BJ (cell line): ENCODE measurements at places on chromosomes 7 and 10.

DNA sequence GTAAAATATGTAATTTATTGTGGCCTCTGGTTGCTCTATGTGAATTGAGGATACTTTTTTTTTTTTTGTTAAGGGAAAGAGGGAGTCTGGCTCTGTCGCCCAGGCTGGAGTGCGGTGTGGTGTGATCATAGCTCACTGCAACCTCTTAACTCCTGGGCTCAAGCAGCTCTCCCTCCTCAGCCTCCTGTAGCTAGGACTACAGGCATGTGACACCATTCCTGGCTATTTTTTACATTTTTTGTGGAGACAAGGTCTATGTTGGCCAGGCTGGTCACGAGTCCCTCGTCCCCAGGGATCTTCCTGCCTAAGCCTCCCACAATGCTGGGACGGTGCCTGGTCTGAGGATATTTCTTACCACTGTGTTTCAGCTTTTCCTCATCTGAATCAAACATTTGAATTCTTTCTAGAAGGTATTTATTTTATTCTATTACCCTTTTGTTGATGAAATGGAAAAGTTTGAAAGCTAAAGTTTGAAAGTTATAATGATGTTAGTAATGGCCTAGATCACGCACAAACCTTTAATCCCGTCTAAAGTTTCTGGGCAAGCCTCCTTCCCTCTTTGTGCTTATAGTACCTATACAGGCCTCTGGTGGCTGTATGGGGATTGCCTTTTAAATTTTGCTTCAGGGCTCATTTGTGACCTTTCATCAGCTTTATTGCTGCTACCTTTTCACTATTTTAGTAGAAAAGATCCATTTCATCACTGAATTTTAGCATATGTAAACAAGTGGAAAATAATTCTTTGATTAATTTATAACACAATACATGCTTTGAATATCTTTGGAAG is 2.0 kb downstream of the IFRD1 start:
- DNase-seq: no peak

GRCh38 chr7:102306916-102307677 is 20.4 kb downstream of the SH2B2 start:
- no peak for DNase-seq

GRCh38 chr7:2894118-2894940 is 50.2 kb upstream of the GNA12 start:
- DNase-seq: no peak

DNA sequence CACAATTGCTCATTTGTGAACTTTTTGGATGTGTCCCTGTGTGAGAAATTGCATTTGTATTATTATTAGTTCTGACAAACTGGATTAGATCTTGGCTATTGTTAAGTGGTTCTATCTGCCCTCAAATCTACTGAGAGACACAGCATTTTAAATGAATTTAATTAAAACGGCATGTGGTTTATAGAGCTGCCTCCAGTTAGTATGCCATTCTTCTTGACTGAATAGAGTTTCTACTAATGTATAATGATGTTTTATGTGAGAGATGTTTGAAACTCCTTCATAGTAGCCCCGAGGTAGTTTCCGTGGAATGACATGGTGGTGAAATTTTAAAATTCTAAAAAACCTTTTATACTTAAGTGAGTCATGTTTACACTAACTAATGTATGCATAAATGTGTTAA is 110.9 kb downstream of the DYNC1I1 start:
- no peak for DNase-seq

GRCh38 chr7:114687238-114687637 is 234.7 kb upstream of the MDFIC start:
- no peak for DNase-seq

DNA sequence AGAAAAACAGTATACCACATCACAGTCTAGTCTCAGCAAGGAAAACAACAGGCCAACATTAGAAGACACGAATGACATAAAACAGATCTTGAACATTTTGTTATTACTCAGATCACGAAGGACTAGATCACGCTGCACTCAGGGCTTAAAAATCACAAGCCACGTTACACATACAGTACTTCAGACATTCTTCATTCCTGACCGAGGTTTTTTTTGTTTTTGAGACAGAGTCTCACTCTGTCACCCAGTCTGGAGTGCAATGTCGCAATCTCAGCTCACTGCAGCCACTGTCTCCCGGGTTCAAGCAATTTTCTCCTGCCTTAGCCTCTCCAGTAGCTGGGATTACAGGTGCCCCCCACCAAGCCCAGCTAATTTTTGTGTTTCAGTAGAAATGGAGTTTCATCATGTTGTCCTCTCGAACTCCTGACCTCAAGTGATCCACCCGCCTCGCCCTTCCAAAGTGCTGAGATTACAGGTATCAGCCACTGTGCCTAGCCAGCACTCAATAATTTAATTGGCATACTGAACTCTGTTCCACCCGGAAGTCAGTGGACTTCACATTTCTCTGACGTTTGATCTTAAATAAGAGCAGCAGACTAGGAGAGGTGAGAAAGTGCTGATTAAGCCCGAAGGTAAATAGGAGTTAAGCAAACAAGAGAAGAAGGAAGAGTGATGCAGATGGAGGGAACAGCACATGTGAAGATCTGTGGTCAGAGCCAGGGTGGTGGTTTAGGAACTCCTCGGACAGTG is 3.5 kb downstream of the AIMP2 start:
- no peak for DNase-seq

GRCh38 chr10:113618338-113618737 is 45.5 kb downstream of the NRAP start:
- no peak for DNase-seq

DNA sequence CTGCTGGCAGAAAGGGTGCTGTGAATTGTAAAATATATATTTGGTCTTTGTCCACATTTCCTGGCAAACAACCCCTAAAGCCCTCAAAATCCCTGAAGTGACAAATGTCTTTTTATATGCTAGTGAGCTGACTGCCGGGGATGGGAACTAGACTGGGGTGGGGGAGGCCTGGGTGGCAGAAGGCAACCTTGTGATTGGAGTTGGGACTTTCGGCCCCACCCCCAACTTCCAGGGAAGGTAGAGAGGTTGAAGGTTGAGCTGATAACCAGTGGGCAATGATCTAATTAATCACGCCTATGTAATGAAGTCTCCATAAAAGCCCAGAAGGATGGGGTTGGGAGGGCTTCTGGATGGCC is 2.7 kb downstream of the EPHA1 start:
- no peak for DNase-seq

GRCh38 chr7:135993950-135994349 is 16.8 kb upstream of the MTPN start:
- DNase-seq: no peak

GRCh38 chr10:7153750-7154149 is 257.1 kb downstream of the SFMBT2 start:
- no peak for DNase-seq

DNA sequence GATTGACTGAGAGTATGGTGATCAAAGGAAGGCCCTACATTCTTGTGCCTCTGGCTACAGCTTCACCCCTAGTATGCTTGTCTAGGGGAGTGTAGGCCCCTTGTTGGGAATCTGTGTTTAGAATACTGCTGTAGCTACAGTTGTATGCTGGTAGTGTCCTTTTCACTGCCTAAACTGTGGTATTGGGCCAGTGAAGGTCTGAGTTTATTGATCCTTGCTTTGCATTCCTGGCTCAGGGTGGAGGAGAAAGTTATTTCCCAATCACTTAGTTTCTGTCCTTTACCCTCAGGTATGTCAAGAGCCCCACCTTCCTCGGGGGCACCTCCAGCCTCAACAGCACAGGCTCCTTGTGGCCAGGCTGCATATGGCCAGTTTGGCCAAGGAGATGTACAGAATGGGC is 6.6 kb downstream of the SEC24C start:
- no peak for DNase-seq

DNA sequence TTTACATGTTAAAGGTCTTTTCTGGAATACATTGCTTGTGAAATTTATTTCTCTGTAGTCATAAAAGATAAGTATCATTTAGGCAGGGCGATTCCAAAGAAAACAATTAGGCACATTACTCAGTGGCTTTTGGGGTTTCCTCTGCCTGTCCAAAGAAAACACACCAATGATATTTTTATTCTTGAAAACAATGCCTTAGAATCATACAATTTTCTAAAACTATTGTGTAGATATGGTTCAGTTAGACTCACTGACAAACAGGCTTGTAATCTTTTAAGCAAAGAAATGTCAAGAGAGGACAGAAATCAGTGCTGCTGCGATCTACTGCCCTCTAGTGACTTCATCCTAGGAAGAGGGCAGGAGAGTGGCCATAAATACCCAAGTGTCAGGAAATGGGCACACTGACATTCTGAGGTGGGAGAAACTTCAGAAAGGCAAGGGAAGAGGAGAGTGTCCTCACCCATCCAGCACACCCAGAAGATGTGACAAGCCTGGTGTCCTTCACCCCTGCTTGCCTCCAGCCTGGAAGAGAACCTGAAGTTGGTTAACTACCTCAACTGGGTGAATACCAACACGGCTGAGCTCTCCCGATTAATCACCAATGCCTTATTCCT is 120.5 kb downstream of the GALNT11 start:
- peak; percentile 10 for DNase-seq

- no peak for DNase-seq
Observed at GRCh38 chr7:69678494-69679187, 80.4 kb downstream of the AUTS2 start.

- no peak for DNase-seq
Observed at GRCh38 chr10:100749309-100750217, 4.2 kb downstream of the PAX2 start.

GRCh38 chr10:98296524-98296923 is 28.5 kb upstream of the LOXL4 start:
- DNase-seq: no peak

DNA sequence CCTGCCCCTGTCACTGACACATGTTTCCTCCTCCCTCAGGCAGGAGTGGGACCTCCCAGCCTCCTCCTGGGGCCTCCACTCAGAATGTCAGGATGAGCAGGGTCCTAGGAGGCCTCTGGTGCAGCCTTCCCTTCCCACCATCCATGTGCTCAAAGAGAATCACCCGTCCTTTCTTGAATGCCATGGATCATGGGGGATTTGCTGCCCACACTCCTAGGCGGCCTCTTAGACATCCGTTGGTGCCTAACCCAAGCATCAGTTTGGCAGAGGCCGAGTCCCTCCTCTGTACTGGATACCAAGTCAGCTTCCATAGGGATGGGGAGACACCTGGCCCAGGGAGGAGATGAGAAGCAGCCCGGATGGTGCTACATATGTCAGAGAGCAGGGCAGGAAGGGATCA is 7.0 kb downstream of the NOS3 start:
- DNase-seq: no peak

GRCh38 chr7:84176716-84177115 is 17.9 kb downstream of the SEMA3A start:
- DNase-seq: no peak

DNA sequence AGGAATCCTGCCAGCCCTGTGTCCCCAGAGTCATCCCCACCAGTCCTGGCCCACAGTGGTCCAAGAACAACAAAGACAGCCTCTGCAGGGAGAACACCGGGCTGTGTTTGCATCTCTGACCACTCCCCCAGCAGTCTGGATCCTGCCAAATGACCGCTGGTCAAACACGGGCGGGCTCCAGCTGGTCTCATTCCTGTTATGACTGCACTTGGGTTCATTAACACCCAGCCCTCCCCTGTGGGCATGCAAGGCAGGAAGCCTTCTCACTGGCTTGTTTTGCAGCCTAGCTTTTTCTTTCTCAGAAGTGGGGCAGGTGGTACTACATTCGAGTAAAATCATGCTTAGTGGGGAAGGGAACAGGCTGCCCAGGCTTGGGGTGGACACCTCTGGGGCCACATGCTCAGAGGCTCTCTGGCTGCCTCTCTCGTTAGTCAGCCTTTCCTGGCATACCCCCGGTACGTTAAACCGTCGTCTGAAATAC is 190.0 kb downstream of the PLXNA4 start:
- no peak for DNase-seq

DNA sequence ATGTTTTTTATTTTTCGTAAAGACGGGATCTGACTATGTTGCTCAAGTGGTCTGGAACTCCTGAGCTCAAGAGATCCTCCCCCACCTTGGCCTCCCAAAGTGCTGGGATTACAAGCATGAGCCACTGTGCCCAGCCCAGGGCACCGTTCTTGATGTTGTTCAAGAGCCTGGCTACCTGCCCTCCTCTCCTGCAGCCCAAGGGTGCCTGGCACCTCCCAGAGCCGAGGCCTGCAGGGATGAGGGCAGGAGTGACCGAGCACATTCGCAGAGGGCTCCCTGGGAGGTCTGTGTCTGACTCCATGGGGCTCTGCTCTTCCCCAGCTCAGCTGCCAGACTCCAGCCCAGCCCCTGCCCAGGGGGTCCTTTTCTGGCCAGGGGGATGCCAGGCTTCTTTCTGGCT is 15.4 kb downstream of the SH2B2 start:
- DNase-seq: no peak

DNA sequence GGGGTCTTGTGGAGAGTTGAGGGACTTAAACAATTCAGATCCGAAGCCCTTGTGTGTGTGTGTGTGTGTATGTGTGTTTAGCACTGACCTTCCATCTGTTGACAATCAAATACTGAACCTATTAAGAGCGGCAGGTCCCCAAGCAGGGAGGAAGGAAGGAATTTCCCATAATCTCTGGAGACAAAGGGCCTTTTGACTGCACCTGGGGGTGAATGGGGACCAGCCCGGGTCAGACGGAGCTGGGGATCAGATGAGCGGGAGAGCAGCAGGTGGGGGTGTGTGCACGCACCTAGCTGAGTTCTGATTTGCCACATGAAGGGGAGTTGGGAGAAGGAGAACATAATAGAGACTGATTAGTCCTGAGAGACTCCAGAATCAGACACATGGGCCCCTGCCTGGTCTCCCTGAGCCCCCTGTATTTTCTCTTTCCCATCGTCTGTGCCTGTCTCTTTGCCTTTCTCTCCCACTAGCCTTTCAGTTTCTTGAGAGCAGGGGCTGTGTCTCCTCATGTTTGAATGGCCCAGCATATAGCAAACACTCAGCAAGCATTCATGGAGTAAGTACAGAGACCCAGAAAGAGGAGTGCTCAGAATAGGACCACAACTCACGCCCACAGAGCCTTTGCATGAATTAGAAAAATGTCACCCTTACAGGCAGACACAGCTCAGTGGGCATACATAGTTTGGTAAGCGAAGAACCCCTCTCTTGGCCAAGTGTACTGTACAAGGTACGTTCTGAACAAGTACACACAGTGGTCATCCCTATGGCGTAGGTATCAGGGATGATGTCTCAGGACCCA is 288.3 kb upstream of the HABP2 start:
- DNase-seq: no peak

GRCh38 chr10:30581779-30582380 is 47.7 kb downstream of the LYZL2 start:
- no peak for DNase-seq

GRCh38 chr7:30062587-30062986 is 34.4 kb downstream of the PLEKHA8 start:
- DNase-seq: no peak

DNA sequence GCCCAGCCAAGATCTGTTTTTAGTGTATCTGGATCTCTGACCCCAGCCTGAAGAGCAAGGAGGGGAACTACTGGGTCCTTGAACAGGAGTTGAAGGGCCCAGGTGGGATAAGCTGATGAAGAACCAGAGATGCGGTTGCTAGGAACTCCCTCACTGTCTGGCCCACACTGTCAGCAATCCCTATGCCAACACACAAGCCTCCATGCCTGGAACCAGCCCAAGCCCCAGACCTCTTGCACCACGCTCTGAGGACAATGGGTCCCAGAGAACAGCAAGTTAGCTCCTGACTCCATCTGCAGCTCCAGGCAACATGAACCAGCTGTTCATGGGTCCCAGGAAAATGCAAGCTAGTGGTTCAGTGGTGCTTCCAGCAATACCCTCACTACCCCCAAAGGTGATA is 2.4 kb downstream of the NAT16 start:
- no peak for DNase-seq
